NCI-H187 treated with DMSO at 0.1 percent for 48 hours (cell line): ENCODE measurements at places on chromosomes 4 and X.

GRCh38 chr4:126647756-126648397 lies 984.9 kb upstream of the INTU start:
- no peak for DNase-seq

- no peak for DNase-seq
These were observed 2.4 kb downstream of the RAP2C start for GRCh38 chrX:132216806-132217202.

GRCh38 chr4:126890994-126891393 lies 741.8 kb upstream of the INTU start:
- no peak for DNase-seq

GRCh38 chr4:30721185-30722091 lies 1.3 kb downstream of the PCDH7 start:
- no peak for DNase-seq

- DNase-seq, result no peak
These were observed 82.9 kb downstream of the CLCN4 start for GRCh38 chrX:10239611-10240064.

- DNase-seq, result no peak
These were observed 461 bp upstream of the SLC9A6 start for GRCh38 chrX:135984791-135985156.

DNA sequence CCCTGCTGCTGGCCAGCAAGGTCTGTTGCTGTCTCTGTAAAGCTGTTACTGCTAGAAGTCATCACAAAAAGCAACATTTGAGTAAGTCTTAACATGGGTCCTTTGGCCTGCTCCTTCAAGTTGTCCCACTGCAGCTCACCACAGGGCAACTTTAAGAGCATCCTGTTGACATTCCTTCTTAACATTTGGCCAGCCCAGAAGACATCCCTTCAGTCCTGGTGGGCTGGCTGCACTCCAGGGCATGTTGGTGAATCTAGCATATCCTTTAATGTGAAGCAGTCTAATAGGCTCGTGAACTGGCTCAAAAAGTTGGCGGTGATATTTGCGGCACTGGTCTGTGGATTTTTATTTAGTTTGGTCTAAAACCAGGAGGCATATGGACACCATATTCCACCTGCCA lies 92.2 kb upstream of the MAML3 start:
- DNase-seq, result no peak

- DNase-seq, result no peak
These were observed 27.8 kb downstream of the VSIG4 start for GRCh38 chrX:66012094-66012534.

DNA sequence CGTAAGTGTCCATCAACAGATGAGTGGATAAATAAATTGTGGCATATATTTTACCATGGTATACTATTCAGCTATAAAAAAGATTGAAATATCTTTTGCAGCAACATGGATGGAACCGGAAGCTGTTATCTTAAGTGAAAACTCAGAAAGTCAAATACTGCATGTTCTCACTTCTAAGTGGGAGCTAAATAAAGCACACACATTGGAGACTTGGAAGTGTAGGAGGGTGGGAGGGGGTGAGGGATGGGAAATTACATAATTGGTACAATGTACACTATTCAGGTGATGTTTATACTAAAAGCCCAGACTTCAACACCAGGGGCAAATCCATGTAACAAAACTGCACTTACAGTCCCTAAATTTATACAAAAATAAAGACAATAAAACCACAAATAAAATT lies 72.6 kb upstream of the SPRY1 start:
- DNase-seq, result no peak

DNA sequence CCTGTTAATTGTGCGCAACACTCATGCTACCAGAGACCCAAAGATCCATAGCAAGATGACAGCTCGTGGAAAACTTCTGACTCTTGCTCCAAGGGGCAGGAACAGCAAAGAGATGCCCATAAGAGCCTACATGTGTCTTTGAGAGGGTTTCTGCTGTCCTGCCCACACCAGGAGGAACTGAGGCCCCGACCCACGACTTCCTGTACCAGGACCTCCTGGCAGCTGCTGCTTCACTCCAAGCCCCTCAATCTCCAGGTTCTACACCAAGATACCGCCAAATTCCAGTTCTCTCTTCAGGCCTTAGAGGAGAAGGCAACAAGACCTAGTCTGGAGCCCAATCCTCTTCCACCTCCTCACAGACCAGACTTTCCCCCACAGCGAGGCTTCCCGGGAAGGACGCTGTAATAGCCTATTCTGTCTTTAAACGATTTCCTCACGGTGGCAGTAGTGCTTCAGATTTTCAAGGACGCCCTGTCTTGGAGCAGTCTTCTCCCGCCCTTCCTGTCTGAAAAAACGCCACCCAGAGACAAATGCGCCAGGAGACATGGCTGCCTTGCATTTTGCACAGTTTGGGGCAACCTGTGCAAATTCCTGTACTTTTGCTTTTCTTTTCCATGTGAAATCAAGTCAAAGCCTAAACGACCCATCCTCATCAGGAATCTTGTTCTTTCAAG lies 230.2 kb upstream of the STK26 start:
- peak; percentile 48 for DNase-seq

- no peak for DNase-seq
These were observed 8.1 kb upstream of the FABP2 start for GRCh38 chr4:119329835-119330620.

GRCh38 chrX:131405497-131405896 lies 116.4 kb upstream of the IGSF1 start:
- no peak for DNase-seq

DNA sequence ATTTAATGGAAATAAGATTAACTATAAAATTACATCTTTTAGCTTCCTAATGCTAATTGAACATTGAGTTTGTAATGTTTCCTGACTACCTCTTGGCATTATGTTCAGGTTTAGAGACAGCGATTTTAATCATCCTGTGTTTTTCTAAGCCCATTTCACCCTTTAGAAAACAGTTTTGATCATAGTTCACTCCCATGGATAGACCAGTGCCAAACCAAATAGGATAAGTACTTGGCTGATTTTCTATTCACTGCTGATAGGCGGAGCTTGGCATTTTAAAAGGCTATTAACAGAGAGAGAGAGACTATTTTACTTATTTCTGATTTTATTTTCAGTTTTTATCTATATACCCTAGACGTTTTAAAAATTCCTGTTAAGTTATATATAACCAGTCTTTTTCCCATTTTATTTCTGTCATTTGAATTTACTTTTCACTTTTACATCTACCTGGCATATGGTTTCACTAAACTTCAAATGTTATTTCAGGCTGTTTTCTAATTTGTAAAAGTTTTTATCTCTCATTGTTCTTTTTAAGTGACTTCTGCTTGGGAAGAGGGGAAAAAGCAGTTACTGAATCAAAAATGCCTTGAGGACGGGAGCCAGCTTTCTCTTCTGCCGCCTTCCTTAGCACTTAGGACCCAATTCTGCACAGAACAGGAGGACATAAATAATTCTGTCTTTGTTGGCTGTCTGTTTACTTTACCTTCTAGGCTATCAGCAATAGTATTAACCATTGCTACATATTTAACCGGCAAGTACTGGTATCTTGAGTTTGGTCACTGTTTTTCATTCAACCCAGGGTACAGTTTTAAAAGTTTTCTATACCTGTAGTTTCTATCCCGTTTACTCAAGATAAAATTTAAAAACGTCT lies 46.4 kb downstream of the SGMS2 start:
- DNase-seq, result no peak

DNA sequence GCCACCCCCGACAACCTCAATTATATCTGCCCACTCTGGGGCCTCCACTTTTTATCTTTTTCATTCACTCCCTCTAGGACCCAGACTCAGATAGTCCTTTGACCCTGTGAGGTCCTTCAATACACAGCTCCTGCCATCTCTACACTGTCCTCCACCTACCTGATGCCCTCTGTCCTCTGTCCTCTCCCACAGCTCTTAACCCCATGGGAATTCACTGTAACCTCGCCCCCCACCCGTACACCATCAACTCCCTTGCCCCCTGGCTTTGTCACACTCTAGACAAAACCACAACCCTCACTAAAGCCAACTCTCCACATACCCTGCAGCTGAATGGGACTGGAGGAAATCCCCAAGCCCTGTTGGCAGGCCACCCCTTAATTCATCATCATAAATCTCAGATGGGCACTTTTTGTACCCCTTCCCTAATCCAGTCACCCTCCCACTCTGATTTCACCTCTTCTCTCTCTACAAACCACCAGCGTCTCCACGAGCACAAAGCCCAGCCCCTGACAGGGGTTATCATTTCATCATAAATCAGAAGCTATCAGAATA lies 52.3 kb upstream of the ENPP6 start:
- DNase-seq, result no peak

GRCh38 chr4:472881-473569 lies 25.9 kb downstream of the ZNF721 start:
- DNase-seq, result no peak

- no peak for DNase-seq
These were observed 35.4 kb upstream of the HPGDS start for GRCh38 chr4:94378047-94378446.

GRCh38 chr4:185587427-185588161 lies 52.3 kb upstream of the PDLIM3 start:
- no peak for DNase-seq

- DNase-seq, result no peak
These were observed 467.4 kb downstream of the EPHA5 start for GRCh38 chr4:65202853-65203236.

- no peak for DNase-seq
These were observed 163.3 kb upstream of the USP38 start for GRCh38 chr4:143021384-143021783.

DNA sequence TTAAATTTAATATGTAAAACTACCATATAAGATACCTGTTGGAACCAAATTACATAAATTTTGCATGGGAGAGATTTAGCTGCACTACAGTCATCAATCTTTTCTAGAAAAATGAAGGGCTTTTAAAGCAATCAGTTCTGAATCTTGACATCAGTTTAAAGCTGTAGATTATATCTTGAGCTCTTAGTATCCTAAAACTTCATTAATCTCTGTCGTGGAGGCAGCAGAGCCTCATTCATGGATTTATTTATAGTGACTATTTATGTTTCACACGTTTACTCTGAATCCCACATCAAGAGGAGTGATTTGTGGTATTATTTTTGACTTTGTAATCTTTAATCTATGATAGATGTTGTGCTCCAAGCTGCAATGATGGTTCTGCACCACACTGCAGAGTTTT lies 175.9 kb downstream of the PDGFC start:
- no peak for DNase-seq

DNA sequence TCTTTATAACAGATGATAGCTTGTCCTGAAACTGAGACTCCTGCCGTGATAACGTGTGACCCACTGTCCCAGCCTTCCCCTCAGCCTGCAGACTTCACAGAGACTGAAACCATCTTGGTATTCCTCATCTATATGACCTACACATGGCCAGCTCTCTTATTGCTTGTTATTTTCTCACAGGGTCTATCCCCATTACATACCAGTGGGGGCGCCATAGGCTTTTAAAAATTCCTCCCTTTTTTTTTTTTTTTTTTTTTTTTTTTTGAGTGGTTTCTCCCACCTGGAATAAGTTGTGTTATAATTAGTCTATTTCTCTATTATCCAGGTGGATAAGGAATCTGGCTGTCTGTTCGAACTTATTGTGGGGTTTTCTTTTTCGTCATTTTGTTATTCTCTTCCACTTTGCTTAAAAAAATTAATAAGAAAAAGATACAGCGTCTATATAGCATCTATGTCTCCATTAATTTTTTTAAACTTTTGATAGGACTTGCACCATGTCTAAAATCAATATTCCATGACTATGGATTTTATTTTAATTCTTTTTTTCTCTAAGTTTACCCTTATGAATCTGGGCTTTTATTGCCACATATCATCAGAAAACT lies 47.2 kb downstream of the GYG2 start:
- no peak for DNase-seq

DNA sequence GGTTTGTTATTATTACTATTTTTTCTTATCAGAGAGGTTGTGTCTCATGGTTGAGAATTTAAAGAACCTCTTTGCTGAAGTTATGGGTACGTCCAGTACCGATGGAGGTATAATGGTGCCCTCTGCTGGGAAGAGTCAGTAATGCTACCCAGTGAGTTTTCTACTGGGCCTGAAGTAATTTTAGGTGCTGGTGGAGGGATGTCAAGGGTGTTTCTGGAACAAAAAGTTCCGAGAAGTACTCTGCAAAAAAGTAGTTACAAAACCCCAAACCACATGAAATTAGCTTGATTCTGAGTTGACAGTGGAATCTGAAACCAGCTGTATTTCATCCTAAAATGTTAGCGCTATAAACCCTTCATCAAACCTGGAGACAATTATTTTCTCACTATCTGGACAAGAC lies 102.5 kb upstream of the MID1 start:
- DNase-seq, result no peak

- no peak for DNase-seq
These were observed 236.7 kb upstream of the MAB21L2 start for GRCh38 chr4:150345207-150345744.

- no peak for DNase-seq
These were observed 611.2 kb downstream of the RPA4 start for GRCh38 chrX:97494756-97495372.

- DNase-seq, result no peak
These were observed 67.7 kb downstream of the RHOH start for GRCh38 chr4:40264497-40264896.

- no peak for DNase-seq
These were observed 10.1 kb downstream of the ANXA3 start for GRCh38 chr4:78561677-78562076.

GRCh38 chr4:177047851-177048174 lies 255.1 kb upstream of the VEGFC start:
- no peak for DNase-seq

DNA sequence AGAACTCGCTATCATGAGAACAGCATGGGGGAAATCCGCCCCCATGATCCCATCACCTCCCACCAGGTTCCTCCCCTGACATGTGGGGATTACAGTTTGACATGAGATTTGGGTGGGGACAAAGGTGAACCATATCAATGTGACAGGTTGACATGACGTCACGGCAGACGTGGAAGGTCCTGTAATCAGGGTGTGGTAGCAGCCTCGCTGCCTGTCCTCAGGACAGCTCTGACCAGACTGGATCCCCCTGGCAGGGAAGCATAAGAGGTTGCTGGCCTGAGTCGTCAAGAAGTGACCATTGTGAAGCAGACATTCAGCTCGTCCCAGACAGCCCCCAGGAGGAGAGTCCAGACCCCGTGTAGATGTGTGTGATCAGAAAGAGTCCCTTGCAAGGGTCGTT lies 104.6 kb downstream of the TNIP2 start:
- DNase-seq, result no peak

- DNase-seq, result no peak
These were observed 312.2 kb downstream of the ARHGAP24 start for GRCh38 chr4:85787133-85787532.

GRCh38 chrX:25012433-25012735 lies 3.4 kb downstream of the ARX start:
- DNase-seq, result no peak

GRCh38 chr4:133465022-133465421 lies 315.9 kb downstream of the PCDH10 start:
- DNase-seq, result no peak

- no peak for DNase-seq
These were observed 376.3 kb upstream of the LCORL start for GRCh38 chr4:18397681-18398390.

- no peak for DNase-seq
These were observed 15.4 kb upstream of the IRF2 start for GRCh38 chr4:184489771-184490170.
